Activated effector memory CD4-positive, alpha-beta T cell treated with Interleukin-2 at 50 U/mL for 16 hours (primary cell): ENCODE measurements at places on chromosomes 6 and 20.

DNA sequence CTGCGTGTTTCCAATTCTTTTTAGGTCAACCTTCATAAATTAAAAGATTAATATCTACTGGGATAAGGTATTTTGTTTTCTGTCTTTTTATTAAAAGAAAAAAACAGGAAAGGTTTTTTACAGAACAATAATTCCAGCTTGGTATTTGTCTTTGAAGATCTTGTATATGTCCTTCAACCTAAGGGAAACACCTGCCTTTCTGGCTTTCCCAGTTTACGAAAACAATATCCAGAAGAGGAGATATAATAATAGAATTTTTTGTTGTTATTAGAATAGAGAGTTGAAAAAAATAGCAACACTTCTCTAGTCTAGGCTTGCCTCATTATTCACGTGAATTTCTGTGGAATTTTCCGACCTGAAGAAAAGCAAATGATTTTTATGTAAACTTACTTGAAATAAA, 37.9 kb upstream of the CCN2 start:
- DNase-seq = no peak

DNA sequence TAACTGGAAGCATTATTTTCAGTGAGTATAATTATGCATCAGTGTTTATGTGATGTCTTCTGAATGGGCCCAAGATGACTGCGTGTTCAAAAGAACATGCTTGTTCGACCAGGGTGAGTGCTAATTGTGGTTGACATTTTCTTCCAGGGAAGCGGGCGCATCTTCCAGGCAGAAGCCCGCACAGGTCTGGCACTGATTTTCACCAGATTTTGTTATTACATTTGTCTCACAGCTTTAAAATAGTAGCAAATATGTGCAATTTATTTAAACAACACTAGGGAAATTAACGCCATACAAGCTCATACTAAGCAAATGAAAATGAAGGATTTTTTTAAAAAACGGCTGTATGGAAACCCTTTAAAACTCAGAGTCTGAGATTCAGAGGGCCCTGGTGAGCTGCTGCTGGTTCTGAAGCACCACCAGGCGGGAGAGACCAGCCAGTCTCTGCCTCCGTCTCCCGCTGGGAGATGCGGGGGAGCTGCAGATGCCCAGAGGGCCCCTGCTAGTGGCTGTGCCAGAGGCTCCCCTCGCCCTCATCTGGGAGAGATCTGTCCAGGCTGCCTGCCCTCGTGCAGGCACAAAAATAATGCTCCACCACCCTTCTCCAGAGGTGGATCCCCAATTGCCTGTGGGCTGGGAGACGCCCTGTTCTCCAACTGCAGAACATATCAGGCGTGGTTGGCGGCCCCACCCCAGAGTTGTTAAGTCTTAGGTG, 297.0 kb downstream of the TAF4 start:
- no peak for DNase-seq

DNA sequence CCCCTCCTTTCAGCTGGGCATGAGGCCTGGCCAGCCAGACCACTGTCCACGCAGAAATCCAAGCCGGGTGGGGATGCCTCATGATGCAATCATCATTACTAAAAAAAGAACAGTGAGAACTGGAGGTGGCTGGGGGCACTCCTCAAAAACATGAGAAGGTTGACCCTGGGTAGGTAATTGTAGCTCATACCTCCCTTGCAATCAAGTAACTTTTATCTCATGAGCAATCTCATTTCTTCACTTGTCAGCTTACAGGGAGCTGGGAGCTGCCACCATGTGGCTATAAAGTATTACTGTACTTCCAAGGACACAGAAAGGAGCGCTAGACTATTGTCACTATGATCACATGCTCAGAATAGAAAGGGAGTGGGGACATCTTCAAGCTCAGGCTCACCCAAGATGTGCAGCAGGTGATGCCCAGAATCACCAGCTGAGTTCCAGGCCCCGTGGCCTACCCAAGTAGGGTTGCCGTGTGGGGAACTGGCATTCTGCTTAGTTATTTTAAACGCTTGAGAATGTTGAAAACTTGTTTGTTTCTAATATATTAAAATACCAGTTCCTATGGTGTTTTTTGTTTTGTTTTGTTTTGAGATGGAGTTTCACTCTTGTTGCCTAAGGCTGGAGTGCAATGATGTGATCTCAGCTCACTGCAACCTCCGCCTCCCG, 3.0 kb upstream of the CDH26 start:
- no peak for DNase-seq

GRCh38 chr20:20031790-20032189, 14.6 kb downstream of the NAA20 start:
- DNase-seq = no peak

DNA sequence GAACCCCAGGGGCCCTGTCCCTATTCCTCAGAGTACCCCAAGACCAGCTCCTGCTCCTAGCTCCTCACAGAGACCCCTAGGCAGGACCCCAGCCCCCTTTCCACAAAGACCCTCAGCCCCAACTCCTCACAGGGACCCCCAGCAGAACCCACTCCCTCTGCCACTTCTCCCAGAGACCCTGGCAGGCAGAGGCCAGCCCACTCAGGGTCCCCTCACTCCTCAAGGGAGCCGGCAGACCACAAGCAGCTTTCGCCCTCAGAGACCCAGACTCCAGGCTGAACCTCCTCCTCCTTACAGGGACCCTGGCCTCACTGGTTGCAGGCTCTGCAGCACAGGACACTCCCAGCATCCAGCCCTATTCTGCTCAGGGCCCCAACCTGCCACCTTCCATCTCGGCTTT, 575 bp downstream of the SLC44A4 start:
- no peak for DNase-seq

DNA sequence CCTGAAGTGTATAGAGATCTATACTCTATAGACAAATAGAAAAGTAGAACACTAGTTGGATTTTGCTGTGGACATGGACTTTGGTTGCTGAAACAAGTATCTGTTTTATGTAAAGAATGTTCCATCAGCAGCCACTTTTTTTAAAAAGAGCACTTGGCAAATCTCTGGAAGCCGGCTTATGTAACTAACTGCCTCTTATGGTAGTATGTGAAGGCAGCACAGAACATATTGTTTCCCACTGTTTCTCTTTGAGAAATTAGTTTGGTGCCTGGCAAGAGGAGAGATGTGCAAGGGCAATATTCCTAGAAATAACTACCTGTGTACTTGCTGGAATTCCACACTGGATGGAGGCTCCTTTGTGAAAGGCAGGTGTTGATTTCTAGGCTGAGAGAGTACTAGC, 242.3 kb upstream of the PREP start:
- no peak for DNase-seq

- DNase-seq = no peak
Observed at GRCh38 chr6:13593103-13593502, 18.7 kb downstream of the SIRT5 start.

GRCh38 chr20:57616143-57616951, 3.9 kb downstream of the ZBP1 start:
- no peak for DNase-seq

GRCh38 chr6:169428532-169428931, 174.9 kb upstream of the THBS2 start:
- DNase-seq = no peak

DNA sequence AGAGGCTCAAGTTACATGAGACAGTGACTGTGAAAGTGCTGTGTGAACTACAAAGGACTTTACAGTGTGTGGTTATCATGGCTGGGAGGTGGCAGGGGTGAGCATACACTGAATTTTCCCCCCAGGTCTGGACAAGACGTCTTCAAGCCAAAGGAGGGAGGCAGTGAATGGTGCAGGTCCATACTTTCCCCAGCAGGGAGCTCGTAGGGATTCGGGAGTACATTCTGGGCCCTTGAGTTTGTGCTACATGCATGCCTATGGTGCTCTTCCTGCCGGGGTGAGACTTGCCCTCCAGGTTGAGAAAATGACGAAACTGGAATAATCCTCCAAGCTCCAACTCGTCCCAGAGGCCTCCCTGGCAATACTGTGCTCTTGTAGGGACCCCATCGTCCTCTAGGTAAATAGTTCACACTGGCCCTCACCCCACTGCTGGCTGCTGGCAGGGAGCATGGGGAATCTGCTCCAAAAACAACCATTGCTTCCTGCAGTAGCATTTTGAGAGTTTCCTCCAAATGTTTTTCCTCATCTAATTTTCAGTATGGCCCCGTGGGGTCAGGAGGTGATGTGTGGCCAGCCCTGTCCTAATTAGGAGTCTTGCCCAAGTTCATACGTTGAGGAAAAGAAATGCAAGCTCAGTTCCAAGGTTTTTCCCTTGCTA, 57.6 kb downstream of the ZNF831 start:
- DNase-seq = no peak

DNA sequence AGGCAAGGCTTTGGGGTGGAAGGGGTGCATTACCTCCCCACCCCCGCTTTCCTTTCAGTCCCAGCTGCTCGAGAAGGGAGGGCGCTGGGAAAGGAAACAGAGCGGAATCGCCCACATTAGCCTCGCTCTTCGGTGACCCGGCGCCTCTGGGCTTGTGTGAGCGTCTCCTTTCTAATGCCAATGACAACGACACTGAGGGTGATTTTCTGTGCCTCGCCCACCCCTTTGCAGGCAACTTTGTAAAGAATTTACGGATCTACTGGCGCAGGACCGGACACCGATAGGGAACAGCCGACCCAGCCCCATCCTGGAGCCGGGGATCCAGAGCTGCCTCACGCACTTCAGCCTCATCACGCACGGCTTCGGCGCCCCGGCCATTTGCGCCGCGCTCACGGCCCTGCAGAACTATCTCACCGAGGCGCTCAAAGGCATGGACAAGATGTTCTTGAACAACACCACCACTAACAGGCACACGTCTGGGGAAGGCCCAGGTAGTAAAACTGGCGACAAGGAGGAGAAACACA, 24.3 kb downstream of the TFAP2B start:
- DNase-seq = no peak

DNA sequence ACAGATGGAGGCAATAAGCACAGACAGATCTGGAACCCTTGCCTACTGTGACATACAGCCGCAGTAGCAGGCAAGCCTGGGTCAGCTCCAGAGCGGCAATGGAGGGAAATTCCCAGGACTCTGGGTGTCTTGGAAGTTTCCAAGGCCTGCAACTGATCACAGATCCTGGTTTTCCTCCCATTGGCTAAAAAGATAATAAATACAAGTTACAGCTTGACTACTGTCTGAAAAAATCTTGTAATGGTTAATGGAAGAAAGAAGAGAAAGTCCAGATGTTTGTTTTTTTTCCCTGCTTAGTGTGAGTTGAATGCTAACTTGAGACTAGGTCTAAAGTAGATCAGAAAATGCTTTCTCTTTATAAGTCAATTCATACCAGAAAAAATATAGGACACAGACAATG, 307.6 kb downstream of the ALDH8A1 start:
- no peak for DNase-seq
